Breast epithelium (tissue), 4 donors: ENCODE measurements at places on chromosomes 7 and 10. TPM values are rescaled to one million over a fixed set of nuclear protein-coding genes. Genes with fewer than 3 reads are reported as not detected.
A peak's percentile ranks its signal among the peaks of the same experiment; 100 is the strongest.

The SPDYE2B gene
- not detected for total RNA-seq

DNA sequence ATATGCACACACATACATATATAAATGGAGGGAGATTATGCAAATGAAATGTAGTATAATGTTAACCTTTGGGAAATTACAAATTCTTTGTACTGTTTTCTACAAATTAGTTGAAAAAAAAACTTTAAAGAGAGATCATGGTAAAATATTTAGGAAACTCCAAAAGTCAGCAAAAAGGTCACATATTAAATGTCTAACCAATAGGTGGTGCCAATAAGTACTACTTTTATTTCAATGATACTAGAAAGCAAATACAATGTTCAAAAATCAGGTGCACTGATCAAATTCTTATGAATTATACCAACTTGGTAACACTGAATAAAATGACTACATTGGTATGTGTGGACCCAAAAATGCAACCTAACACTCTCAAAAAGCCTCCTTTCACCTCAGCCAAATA, 276.9 kb downstream of the DOCK4 start:
- no peaks in the 10 kb centered on the region for H3K4me1 ChIP-seq
- no peak overlapping the region for H3K27ac ChIP-seq
- no peak overlapping the region for H3K4me3 ChIP-seq
- DNase-seq: no peak
- H3K27me3 ChIP-seq: no peaks in the 10 kb centered on the region

DNA sequence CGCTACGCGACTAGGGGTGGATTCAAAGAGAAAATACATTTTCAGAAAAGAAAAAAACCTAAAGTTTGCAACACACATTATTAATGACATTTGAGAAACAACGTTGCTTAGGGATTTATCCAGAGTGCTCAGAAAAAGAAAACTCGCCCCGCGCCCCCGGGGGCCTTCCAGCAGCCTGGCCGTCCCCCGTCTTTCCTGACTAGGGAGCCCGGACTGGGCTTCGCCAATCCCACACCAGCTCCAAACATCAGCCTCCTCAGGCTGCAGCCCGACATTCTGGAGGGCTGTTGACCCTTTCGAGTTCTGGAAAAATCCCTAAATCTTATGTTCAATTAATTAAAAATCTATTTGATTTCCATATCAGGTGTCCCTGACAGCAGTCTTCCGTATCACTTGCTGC, 48.6 kb downstream of the CLEC2L start:
- H3K4me1 ChIP-seq: no peaks in the 10 kb centered on the region
- peak; percentile 35 for DNase-seq
- no peaks in the 10 kb centered on the region for H3K27me3 ChIP-seq
- H3K27ac ChIP-seq: no peak overlapping the region
- no peak overlapping the region for H3K4me3 ChIP-seq

GRCh38 chr10:117226813-117227451, 14.0 kb upstream of the SLC18A2 start:
- H3K36me3 ChIP-seq: no peaks in the 10 kb centered on the region
- H3K4me1 ChIP-seq: no peaks in the 10 kb centered on the region
- H3K27me3 ChIP-seq: no peaks in the 10 kb centered on the region
- no peak overlapping the region for H3K4me3 ChIP-seq

The WDR91 gene
- 21.4 TPM for total RNA-seq

GRCh38 chr10:128894641-128895040, 572.4 kb upstream of the MGMT start:
- no peak for DNase-seq
- H3K4me1 ChIP-seq: no peaks in the 10 kb centered on the region
- H3K4me3 ChIP-seq: no peak overlapping the region
- no peaks in the 10 kb centered on the region for H3K27me3 ChIP-seq
- no peak overlapping the region for H3K27ac ChIP-seq
- no peaks in the 10 kb centered on the region for H3K36me3 ChIP-seq

DNA sequence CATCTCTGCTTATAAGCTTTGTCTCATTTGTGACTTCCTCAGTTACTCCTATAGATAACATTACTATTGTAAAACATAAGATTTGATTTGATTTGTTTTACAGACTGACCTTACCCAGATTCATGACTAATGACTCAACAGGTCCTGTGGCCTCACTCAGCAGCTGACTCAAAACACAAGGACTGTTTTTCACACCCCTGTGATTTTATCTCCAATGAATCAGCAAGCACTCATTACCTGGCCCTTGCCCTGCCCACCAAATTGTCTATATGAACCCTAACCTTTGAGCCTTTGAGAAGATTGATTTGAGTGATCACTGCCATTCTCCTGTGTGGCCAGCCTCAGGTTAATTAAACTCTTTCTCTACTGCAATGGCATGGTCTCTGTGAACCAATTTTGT, 1064.6 kb upstream of the LRRTM3 start:
- no peaks in the 10 kb centered on the region for H3K36me3 ChIP-seq
- no peaks in the 10 kb centered on the region for H3K27me3 ChIP-seq
- no peaks in the 10 kb centered on the region for H3K4me1 ChIP-seq
- DNase-seq: no peak
- no peak overlapping the region for H3K27ac ChIP-seq

- no peak overlapping the region for H3K4me3 ChIP-seq
- H3K27ac ChIP-seq: no peak overlapping the region
- DNase-seq: no peak
- no peaks in the 10 kb centered on the region for H3K36me3 ChIP-seq
- no peaks in the 10 kb centered on the region for H3K4me1 ChIP-seq
These were observed 199.1 kb upstream of the LYZL2 start for GRCh38 chr10:30828680-30829079.

DNA sequence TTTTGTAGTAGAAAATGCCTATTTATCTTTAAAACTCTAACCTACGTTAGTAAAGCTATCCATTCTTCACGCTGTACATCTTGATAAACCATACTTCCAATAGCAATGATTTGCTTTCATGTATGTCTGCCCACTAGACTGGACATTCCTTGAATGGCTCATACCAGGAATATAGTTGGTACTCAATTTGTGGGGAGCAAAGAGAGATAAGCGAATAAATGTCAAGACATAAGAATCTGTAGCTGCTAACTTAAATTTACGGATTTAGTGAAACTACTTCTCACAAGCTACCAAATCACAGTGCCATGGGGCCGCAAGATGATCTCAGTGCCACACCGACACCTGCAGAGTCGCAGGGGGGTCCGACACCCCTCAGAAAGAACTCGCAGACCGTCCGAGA, 763 bp upstream of the RALA start:
- no peaks in the 10 kb centered on the region for H3K36me3 ChIP-seq
- no peaks in the 10 kb centered on the region for H3K27me3 ChIP-seq
- DNase-seq: no peak
- no peaks in the 10 kb centered on the region for H3K4me1 ChIP-seq
- H3K4me3 ChIP-seq: peak overlapping the region; percentile 79

The GIMAP1 gene
- 9.0 TPM for total RNA-seq

DNA sequence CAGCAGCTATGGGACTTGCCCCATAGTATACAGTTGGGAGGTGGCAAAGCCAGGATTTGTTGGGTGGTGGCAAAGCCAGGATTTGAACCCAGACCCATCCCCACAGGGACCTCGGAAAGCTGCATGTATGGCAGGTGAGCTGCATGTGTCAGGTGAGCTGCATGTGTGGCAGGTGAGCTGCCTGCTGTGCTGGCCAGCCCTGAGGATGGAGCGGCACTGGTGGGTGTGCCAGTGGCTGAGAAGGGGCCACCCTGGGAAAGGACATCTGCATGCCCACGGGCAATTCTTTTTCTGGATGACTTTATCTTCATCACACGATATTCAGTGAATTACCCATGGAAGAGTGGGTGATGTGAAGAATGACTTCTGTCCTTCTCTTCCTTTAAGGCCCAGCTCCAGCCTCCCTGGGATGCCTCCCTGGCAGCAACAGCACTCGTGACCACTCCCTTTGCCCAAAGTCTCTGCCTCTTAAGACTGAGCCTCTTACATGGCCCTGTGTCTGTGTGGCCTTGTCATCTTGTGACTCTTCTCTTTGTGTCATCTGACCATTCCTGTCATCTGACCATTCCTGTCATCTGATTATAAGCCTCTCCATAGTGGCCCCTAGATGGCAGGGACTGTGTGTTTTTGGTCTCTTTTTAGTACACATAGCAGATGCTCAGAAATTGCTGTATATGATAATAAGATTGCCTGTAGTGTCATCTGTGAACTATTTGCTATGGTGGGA, 25.0 kb downstream of the CLEC2L start:
- H3K4me1 ChIP-seq: no peaks in the 10 kb centered on the region
- no peak overlapping the region for H3K27ac ChIP-seq
- DNase-seq: no peak
- H3K4me3 ChIP-seq: no peak overlapping the region
- H3K27me3 ChIP-seq: no peaks in the 10 kb centered on the region

The ETV1 gene
- total RNA-seq: 5.6 TPM

The PRKCQ gene
- total RNA-seq: 0.98 TPM

The MSMB gene
- total RNA-seq: not detected

GRCh38 chr10:50536617-50537240, 87.0 kb downstream of the SGMS1 start:
- no peaks in the 10 kb centered on the region for H3K27me3 ChIP-seq
- no peak for DNase-seq
- H3K4me1 ChIP-seq: peaks cover 7% of the 10 kb centered on the region
- H3K36me3 ChIP-seq: no peaks in the 10 kb centered on the region
- no peak overlapping the region for H3K27ac ChIP-seq
- no peak overlapping the region for H3K4me3 ChIP-seq

The LFNG gene
- 9.1 TPM for total RNA-seq
